Naive thymus-derived CD8-positive, alpha-beta T cell (primary cell): ENCODE measurements at places on chromosomes 6 and 20. TPM values are rescaled to one million over a fixed set of nuclear protein-coding genes. Genes with fewer than 3 reads are reported as not detected.

Gene UNC5CL
- 6.3 TPM for total RNA-seq

Gene TBCC
- total RNA-seq = 77.0 TPM

Gene NKAIN4
- total RNA-seq = not detected

Gene PTGIS
- total RNA-seq = not detected

Gene ARHGAP40
- not detected for total RNA-seq

Gene F13A1
- total RNA-seq = 1.6 TPM

Gene HUS1B
- total RNA-seq = 1.6 TPM

Gene CDSN
- not detected for total RNA-seq

Gene ATP5F1E
- total RNA-seq = 78.2 TPM

Gene FAM83C
- not detected for total RNA-seq

Gene MRAP2
- not detected for total RNA-seq

Gene SH3BGRL2
- total RNA-seq = 21.3 TPM

Gene OR2H1
- not detected for total RNA-seq

Gene SLC22A2
- total RNA-seq = not detected

Gene YWHAB
- total RNA-seq = 209 TPM

Gene SNPH
- 26.6 TPM for total RNA-seq

Gene BCAS4
- total RNA-seq = 89.9 TPM

Gene OR2B2
- not detected for total RNA-seq

Gene ADGB
- total RNA-seq = not detected

Gene RAET1G
- not detected for total RNA-seq

Gene TTK
- 1.2 TPM for total RNA-seq

Gene SS18L1
- 23.0 TPM for total RNA-seq

Gene RIMS4
- total RNA-seq = not detected

Gene SUMO4
- 5.1 TPM for total RNA-seq

Gene OR11A1
- total RNA-seq = not detected

Gene LGSN
- 0.14 TPM for total RNA-seq

Gene CRISP2
- not detected for total RNA-seq

Gene OR2B6
- not detected for total RNA-seq

Gene HS3ST5
- total RNA-seq = not detected

Gene RPS10
- 2,591 TPM for total RNA-seq

Gene RMND1
- total RNA-seq = 18.3 TPM

Gene SLC22A23
- total RNA-seq = 5.0 TPM

Gene SLC29A1
- total RNA-seq = 2.3 TPM

Gene LHFPL5
- not detected for total RNA-seq

Gene MSH5
- total RNA-seq = 8.3 TPM

Gene RAB5IF
- total RNA-seq = 58.1 TPM

Gene POM121L2
- not detected for total RNA-seq

Gene VWA7
- 0.52 TPM for total RNA-seq

Gene GJA10
- not detected for total RNA-seq

Gene LCA5
- 0.78 TPM for total RNA-seq

Gene FOXA2
- not detected for total RNA-seq

Gene CALHM6
- total RNA-seq = 1.2 TPM

Gene HEY2
- 0.60 TPM for total RNA-seq

Gene PREX1
- 140 TPM for total RNA-seq

Gene HRH3
- total RNA-seq = not detected

Gene PNPLA1
- not detected for total RNA-seq
